ENCODE measurements at places on chromosomes 13 and 19.

GRCh38 chr19:10120538-10121189 lies 965 bp upstream of the EIF3G start:
- no peak for DNase-seq

DNA sequence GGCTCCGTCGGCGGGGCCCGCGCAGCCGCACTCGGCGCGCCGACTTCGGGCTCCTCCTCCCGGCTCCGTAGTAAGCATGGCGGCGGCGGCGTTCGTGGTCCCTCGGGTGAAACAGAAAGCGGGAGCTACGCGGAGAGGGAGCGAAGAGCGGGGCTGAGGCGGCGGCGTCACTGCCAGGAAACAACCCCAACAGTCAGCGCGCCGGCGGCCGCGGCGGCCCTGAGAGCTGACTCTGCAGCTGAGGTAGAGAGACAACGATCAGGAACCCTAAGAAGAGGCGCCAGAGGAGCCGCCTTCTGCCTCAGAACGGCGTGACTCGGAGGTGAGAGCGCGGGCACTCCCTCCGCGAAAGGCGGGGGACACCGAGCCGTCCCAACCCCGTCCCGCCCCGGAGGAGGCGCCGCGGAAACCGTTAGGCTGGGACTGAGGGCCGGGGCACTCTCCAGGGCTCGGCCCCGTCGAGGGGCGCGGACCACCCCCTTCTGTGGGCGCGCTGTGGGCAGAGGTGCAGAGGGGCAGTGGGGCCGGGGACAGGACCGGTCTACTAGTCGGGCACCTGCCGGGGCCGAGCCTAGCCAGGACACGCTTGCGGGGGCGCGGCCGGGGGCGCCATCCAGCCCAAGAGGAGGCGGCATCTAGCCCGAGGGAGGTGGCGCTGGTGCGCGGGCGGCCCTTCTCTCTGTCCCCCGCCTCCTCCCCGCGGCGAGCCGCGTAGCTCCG lies at the start of gene FNDC3A:
FNDC3A (plus strand) TSS at position 57 of the 720 bp plus-strand sequence. CDS start 30,279 bp downstream, outside the sequence.
- DNase-seq: peak; percentile 90

GRCh38 chr19:40367577-40368434 lies 19.3 kb downstream of the PLD3 start:
- no peak for DNase-seq

GRCh38 chr19:44332145-44332544 lies 24.3 kb downstream of the ZNF112 start:
- no peak for DNase-seq

- no peak for DNase-seq
These were observed 1.2 kb upstream of the ZNF579 start for GRCh38 chr19:55581823-55582223.

DNA sequence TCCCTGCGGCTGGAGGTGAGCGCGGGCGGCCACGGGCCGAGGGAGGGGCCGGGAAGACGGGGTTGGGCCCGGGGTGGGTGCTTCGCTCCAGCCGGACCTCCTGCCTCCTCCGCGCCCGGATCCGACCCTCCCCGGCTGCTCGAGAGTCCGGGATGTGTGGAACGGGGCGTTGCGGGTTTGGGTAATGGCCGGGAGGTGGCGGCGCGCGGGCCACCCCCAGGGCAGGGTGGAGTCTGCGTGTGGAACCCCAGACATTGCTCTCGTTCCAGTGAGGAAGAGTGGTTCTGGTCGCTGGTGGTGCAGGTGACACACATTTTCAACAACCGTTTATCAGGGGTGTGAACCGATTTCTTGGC lies 38.8 kb downstream of the ARHGEF7 start:
- DNase-seq: peak; percentile 52

- no peak for DNase-seq
These were observed 113.2 kb upstream of the SOX21 start for GRCh38 chr13:94825507-94825906.

DNA sequence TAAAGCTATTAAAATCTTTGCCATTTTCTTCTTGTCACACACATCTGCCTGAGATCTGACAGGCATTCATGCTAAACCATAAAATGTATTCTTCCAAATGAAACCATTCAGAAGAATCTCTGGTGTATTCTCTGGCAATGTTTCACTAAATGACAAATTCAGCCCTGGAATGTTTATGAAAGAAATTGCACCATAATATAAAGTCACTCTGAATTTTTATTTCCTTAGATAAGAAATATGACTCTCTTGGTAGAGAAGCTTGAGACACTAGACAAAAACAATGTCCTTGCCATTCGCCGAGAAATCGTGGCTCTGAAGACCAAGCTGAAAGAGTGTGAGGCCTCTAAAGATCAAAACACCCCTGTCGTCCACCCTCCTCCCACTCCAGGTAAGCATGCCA lies 14.3 kb downstream of the OLFM4 start:
- DNase-seq: no peak

DNA sequence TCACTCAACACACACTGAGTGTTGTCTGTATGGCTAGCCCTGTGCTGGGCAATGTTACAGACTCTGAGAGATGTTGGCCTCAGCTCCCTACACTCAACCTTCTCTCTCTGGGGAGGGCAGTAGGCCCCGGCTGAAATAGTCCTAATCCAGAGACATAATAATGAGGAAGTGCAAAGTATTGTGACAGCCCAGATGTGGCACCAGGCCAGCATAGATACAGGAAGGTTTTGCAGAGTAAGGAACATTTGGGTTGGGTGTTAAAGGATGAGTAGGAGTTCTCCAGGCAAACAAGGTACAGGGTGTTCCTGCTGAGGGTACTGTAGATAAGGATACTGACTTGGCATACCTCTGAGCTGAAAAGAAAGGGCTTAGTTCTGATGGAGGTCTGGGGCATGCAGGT lies 2.4 kb downstream of the LIN7B start:
- no peak for DNase-seq

- no peak for DNase-seq
These were observed 30.5 kb downstream of the ZSWIM4 start for GRCh38 chr19:13825489-13826441.

- peak; percentile 67 for DNase-seq
These were observed 54.7 kb upstream of the WASF3 start for GRCh38 chr13:26502826-26503225.

DNA sequence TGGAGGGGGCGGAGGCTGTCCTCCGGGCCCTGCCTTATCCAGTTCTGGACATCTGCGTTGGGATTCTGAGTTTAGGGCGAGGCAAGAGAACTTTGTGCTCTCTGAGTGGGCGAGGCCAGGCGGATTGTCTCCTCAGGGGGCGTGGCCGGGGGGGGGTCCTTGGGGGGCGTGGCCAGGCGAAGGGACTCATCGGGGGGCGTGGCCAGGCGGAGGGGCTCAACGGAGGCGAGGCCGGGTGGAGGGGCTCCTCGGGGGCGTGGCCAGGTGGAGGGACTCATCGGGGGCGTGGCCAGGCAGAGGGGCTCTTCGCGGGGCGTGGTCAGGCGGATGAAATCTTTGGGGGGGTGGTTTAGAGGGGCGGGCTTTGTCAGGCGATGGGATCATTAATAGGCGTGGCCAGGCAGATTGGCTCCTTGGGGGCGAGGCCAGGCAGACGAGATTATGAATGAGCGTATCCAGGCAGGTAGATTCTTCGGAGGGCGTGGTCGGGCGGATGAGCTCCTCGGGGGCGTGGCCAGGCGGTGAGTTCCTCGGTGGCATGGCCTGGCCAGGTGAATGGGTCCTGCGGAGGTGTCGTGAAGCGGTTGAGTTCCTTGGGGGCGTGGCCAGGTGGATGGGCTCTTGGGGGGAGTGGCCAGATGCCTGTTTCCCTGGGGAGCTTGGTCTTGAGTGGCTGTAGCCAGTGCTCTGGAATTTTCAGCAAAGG lies 10.3 kb upstream of the CACNG7 start:
- DNase-seq: no peak

DNA sequence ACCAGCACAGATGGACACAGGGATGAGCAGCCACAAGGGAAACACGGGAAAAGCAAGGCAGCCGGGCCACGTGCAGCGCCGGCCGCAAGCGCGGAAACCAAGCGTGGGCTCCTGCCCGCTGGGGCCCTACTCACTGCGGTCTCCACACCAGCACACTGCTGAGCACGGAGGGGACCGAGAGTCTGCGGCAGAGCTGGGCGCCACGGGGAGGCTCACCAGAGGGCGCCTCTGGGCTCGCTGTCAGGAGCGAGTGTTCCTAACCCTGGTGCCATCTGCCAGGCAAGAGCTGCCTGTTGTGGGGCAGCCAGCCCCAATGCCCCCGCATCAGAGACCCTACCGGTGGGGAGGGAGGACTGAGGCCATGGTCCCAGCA lies 26.5 kb downstream of the MPND start:
- DNase-seq: peak; percentile 82

- peak; percentile 21 for DNase-seq
These were observed 17.0 kb upstream of the TMEM255B start for GRCh38 chr13:113742000-113742441.

DNA sequence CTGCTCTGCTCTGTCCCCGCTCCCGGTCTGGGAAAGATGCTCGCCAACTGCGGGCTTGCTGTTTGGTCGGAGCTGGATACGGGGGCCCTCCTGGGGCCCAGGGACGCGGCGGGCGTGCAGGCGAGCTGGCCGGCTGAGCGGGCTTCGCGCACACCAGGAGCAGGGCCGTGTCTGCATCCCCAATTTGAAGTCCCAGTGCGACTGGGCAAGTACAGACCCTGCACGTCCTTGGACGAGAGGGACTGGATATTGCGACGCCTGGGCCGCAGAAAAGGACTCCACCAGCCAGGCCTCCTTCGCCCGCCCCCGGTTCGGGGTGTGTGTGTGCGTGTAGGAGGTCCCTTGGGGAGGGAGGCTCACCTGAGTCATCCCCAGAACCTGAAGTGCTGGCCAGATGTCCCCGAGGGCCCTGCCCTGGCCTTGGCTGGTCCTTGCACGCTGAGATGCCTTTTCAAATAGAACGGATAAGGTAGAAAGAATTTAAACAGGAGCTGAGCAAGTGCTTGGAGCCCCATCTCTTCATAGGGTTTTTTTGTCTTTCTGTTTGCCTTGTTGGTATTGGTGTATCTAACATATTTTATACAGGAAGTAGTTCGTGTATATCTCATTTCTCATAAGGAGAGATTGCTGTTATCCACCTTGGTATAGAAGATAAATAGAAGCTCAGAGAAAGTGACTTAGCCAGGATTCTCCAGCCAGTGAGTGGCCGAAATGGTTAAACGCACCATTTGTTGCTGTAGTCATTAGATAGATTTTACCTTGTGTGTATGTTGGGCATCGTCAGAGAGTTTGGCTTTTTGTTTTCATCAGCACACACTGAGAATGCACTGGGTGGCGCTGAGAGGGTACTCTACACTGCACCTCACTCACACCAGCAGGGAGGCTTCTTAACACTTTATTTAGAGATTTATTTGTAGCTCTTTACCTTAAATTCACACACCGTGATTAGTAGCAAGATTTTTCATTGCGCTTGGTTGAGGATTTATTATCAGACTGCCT lies 1.1 kb downstream of the NAXD start:
- DNase-seq: peak; percentile 38

GRCh38 chr13:24199016-24199415 lies 38.5 kb downstream of the SPATA13 start:
- DNase-seq: no peak

DNA sequence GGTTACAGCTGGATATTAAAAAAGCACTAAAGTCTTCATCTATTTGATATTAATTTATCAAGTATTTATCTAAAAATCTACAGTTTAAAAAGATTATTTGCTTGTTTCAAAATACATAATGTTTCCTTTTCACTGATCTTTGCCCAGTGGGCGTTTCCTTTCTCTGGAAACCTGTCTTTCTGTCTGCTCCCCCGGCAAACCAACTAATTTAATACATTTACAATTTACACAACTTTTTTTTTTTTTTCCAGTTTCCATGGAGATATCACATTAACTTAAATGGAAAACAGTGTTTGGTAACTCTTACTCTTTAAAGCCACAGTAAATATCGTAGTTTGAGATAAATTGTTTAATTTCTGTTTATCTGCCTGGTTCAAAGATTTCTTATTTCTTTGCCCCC lies 5.3 kb downstream of the GPC6 start:
- DNase-seq: no peak

DNA sequence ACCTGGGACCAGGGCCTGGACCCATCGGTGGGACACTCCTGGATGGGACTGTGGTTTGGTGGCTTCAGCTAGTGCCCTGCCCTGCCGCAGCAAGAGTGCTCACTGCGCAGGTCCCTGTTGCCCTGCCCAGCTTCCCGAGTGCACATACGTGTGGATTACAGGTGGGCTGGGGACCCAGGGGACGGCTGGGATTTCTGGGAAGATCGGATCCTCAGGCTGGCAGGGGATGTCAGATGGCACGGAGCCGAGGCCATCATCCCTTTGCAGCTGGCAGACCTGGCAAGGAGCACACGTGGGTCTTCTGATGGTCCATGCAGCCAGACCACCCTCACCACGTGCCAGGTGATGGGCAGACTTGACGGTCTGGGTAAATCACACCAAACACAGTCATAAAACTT lies 69.3 kb downstream of the CHST8 start:
- no peak for DNase-seq
